ENCODE measurements at places on chromosomes 13 and 19.

- DNase-seq: no peak
These were observed 6.2 kb downstream of the NRTN start for GRCh38 chr19:5811117-5811516.

- no peak for DNase-seq
These were observed 1.1 kb downstream of the FPR1 start for GRCh38 chr19:51750400-51751094.

DNA sequence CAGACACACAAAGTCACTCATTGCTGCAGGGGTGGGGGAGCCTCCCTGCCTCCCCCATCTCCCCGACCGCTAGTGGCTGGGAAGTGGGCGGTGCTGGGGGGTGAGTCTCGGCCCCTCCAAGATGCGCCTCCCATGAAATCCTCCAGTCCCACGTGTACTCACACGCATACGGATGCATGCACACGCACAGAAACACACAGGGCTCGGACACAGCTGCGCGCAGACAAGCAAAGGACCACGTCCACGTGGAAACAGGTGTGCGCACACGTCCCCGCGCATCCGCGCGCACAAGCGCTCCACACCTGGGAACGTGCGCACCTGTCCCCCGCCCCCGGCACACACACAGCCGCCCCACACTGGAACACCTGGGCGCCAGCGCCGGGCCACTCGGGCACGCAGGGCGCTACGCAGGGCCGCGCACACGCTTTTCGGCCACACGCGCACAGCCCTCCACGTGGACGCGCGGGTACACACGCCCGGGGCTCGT lies 687 bp downstream of the MATK start:
- DNase-seq: no peak

DNA sequence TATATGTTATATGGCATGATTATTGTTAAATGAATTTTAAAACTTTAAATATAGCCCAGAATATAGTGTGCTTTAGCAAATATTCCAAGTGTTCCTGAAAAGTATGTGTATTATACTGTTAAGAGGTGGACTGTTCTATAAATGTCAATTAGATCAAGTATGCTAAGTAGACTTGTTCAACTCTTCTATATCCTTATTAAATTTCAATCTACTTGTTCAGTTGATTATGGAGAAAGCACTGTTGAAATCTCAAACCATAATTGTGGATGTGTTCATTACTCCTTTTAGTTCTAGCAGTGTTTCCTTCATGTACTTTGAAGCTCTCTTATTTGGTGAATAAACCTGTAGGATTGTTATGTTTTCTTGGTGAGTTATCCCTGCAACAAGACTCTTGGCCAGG lies 52.5 kb downstream of the SPACA7 start:
- no peak for DNase-seq

GRCh38 chr13:78657699-78658629 lies 991 bp downstream of the OBI1 start:
- DNase-seq: no peak

DNA sequence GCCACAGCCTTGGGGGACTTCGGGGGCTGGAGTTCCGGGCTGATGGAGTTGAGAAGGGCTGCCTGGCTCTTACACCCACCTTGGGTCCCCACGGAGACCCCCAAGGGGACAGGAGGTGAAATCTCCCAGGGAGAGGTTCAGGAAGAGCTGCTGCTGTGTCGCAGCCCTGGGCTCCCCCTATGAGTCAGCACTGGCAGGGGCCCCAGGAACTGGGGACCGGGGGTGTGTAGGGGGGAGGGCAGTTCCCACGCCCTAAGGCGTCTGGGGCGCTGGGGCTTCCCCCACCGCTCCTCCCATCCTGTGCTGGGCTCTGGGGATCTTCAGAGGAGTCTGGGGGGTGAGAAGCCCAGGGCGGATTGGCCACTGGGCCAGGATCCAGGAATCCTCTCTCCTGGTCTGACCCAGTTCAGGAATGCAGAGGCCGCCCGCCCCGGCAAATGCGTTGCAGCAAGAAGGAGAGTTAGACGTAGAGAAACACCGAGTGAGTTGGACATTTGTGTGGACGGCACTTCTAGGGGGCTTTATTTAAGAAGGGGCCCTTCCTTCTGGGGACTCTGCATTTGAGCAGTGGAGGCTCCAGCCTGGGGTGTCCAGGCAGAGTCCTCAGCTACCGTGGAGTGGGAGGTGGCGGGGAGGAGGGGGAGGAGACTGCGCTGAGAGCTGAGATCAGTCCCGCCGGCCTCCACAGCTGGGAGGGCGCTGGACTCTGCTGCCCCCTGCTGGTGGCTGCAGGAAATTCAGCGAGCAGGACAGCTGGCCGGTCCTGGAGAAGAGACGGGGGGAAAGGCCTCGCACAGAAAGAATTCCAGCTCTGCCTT lies 15.0 kb upstream of the NANOS3 start:
- peak; percentile 93 for DNase-seq

DNA sequence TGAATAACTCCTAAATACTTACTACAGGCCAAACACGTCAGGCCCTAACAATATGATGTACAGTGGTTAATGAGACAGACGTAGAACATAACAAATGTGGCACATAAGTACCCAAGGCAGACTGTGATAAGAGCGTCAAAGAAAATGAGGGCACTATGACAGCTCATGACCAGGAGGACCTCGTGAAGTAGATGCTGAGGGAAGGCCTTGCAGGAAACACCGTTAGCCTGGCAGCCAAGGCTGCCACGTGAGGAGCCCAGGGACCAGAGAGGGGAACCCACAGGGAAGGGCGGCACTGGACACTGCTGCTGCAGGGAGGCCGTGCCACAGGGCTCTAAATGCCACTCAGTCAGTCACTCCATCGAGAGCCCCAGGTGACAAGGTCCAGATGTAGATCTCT lies 5.7 kb downstream of the TUBGCP3 start:
- DNase-seq: no peak

- no peak for DNase-seq
These were observed 33.7 kb downstream of the SUGT1 start for GRCh38 chr13:52686376-52686775.

DNA sequence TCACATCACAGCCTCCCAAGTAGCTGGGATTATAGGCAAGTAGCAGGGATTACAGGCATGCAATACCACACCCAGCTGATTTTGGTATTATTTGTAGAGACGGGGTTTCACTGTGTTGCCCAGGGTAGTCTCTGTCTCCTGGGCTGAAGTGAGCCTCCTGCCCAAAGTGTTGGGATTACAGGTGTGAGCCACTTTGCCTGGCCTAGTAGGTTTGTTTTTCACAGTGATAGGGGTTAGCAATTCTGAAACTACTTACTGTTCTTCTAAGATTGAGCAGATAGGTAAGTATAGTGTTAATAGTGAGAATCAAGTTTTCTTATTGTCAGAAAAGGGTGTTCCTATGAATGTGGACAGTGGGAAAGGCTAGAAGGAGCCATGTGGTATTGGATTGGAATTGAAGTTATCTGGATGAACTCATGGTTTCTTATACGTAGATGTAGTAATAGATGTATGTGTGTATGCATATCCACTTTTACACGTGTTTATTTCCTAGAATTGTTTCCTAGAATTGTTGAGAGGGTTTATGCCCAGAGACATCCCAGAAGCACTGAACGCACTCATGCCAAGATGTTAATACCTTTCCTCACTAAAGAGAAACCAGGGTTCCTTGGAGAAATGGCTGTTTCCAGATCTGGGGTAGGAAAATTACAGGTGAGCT lies 49.1 kb downstream of the SAE1 start:
- DNase-seq: no peak
